Activated T-cell treated with anti-CD3 and anti-CD28 coated beads, Interleukin-2, amount 50 U/mL, for 72 hours (primary cell): ENCODE measurements at places on chromosomes 4 and X.

DNA sequence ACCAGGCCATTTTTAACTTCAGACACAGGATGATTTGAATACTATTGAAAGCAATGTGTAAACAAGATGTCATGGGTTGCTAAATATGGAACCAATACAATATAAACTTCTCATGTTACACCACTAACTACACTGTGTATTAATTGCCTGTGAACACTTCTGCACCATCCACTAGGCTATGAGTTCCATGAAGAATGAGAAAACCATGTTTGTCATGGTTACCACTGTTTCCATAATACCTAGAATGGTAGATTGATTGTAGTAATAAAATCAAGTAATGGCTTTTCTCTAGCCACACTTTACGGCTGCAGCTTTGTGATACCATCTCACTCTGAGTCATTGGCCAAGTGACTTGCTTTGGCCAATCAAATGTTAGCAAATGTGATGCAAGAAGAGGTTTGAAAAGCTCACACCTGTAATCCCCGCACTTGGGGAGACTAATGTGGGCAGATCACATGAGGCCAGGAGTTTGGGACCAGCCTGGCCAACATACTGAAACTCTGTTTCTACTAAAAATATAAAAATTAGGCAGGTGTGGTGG is 19.9 kb upstream of the CYBB start:
- no peak for DNase-seq

DNA sequence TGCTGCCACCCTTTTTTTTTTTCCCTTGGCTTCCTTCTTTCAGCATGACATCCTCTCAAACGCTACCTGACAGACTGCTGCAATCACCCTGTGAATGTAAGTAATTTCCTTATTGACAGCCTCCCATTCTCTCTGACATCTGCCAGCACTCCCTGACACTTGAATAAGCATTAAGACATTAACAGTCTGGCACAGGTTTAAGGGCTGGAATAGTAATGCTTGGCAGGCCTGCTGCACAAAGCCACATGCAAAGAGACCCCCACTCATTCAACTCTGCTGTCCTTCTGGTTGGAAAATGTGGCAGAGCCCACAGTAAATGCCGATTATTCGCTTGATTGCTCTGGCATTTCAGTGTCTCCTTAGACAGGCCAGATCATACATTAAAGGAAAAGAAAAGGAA is 28.1 kb upstream of the RASGEF1B start:
- no peak for DNase-seq

DNA sequence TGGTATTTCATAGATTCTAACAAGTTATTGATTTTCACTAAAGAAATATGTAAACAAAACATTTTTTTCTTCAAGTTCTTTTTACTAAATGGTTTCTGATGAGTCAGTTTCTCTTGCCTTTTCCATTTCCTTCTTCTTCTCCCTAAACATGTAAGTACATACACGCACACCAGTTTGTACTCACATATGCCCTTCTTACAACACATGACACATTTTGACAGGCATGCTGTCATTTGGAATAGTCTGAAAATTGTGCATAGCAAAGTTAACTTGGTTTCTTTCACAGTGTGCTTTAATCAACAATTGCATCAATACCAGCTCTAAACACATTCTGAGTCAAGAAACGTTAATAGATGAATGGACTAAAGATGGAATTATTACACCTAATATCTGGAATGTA is 35.1 kb downstream of the PRSS12 start:
- no peak for DNase-seq

DNA sequence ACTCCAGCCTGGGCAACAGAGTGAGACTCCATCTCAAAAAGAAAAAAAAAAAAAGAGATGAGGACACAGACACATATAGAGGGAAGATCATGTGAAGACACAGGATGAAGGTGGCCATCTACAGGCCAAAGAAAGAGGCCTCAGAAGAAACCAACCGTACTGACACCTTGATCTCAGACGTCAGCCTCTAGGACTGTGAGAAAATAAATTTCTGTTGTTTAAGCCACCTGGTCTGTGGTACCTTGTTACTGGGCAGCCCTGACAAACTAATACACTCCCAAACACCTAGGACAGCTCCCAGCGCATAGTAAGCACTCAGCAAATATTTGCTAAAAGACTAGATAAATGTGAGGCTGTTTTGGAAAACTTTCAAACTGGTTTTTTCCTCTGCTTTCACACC is 59.2 kb upstream of the SMIM10 start:
- DNase-seq, result no peak

DNA sequence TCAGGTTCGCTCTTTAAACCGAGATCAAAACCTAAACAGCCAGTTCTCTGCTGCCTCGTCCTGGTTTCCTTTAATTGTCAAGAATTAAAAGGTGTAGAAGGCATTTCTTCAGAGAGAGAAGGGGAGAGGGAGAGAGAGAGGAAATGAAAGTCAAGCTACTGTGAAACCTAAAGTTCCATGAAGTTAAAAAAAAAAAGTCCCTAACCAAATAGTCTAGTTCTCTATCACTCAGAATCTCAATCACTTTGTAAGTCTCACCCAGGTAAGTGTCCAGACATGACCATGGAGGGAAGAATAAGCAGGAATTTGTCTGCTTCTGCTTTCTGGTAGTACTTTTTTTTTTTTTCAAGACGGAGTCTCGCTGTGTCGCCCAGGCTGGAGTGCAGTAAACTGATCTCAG is 18.8 kb upstream of the SMIM14 start:
- no peak for DNase-seq

DNA sequence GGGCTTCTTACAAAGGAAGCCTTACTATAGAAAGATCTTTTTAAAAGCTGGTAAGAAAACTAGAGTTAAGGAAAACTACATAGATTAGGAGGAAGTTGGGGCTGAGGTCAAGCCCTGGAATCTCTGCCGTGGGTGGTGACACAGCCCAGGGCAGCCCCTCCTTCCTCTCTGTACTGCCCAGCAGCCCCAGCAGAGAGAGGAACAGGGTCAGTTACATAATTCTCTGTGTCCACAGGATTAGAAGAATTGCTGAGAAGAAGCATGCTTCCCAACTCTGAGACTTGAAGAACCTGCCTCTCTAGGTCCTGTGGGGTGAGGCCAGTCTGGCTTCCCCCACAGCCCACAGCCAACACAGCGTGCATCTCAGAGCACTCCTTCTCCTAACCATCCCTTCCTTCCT is 9.2 kb upstream of the ABLIM2 start:
- DNase-seq, result no peak

GRCh38 chr4:76979236-76979635 is 29.7 kb downstream of the SEPTIN11 start:
- no peak for DNase-seq

- no peak for DNase-seq
Observed at GRCh38 chr4:118889312-118889691, 648 bp downstream of the SYNPO2 start.
